Ecto neural progenitor cell (in vitro differentiated cells): ENCODE measurements at places on chromosomes 12 and 14.

GRCh38 chr12:68609998-68610369 is 715 bp upstream of the RAP1B start:
- no peak for DNase-seq

DNA sequence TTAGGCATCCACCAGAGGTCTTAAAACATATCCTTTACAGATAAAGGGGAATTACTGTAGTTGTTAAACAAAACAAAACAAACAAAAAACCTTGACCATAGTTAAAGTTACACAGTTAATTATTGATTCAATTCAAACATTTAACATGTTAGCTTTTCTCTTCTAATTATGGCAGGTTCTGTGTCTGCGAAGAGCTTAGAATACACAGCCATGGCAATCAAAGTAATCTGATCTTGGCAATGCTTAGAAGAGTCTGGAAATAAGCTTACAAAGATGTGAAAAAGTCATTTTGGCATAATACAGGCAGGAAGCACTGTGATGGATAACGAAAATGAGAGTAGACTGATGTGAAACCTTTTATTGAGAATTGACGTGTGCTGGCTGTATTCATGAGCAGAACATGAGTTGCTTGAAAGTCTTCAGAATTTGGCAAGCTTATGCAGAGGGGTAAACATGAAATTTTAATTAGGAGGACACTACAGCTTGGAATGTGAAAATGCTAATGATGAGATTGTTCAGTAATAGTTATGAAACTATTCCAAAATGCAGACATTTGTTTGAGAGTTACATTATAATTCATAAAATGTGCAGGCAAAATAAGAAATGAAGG is 629.6 kb downstream of the FSCB start:
- DNase-seq = no peak

DNA sequence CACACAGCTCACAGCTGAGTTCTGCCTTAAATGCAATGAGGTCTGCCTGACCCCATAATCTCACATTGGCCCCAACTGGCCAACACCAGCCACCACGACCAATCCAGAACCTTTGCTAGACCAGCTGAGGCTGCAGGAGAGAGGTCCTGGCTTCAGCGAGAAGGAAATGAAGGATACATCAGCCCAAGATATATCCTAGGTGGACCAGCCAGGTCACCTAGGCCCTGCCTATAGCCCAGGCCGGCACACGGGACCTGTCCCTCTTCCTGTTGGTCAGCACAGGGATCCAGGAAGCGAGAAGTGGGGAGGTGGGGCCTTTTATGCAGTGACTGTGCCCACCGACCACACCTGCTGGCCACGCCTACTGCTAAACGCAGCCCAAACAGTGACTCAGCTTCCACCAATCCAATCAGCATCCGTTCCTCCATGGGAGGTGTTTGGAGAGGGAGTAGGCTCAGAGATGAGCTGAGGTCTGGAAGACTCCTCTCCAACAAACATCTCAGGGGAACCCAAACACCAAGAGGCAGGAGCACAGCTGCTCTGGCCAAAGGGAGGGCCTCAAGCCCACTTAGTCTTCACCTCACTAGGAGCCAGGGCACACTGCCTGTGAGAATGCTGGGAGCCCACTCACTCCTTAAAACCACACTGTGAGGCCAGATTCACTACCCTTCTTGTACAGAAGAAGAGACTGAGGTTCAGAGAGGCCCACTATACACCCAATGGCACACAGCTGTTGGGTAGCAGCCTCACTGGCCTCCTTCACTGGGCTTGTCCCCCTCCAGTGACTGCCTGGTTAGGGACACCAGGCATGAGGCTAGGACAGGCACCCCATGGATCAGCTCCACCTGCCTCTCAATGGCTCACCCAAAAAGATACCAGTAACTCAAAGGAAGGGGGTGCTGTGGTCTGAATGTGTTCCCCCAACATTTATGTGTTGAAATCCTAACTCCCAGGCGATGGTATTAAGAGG is 51.3 kb upstream of the PPP2R5C start:
- DNase-seq = no peak

- DNase-seq = peak; percentile 62
Measured at GRCh38 chr14:36508418-36509068, 11.5 kb downstream of the NKX2-1 start.

DNA sequence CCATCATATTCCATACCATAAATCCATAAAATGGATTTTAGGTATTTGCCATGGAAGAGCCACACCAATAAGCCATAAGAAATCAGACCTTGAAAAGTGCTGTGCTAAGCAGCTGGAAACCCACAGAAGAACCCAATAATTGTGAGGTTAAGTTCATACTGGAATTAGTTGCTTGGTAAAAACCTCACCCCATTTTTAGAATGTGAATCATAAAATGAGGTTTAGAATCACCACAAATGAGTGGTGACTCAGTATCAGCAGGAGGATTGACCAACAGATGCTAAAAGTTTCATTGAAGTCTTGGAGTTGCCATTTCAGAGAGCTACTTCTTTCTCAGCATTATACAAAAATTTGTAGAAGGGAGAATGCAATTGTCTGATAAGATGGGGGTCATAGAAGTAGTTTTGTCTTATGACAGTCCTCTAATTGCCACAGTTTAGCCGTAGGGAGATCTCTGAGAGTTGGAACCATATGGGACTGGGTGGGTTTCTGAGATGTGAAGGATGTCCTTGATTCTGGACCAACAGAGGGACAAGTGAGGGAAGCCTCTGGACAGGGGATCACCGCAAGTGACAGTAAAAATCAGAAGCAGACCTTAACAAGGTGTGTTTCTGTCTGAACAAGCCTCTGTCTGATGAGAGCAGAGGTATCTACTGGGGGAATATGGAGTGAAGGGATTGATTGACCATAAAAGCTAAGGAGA is 1.4 kb upstream of the STON2 start:
- DNase-seq = no peak

- DNase-seq = no peak
Measured at GRCh38 chr14:69667938-69668335, 56.5 kb downstream of the SUSD6 start.

GRCh38 chr12:47943623-47944340 is 19.6 kb upstream of the TMEM106C start:
- DNase-seq = no peak

- no peak for DNase-seq
Measured at GRCh38 chr14:94960285-94961001, 190.5 kb upstream of the GSC start.

- no peak for DNase-seq
Measured at GRCh38 chr12:88237954-88238353, 95.8 kb downstream of the TMTC3 start.

- DNase-seq = no peak
Measured at GRCh38 chr12:118052324-118053070, 8.5 kb downstream of the WSB2 start.

GRCh38 chr12:113846883-113847755 is 119.0 kb downstream of the RBM19 start:
- DNase-seq = no peak

GRCh38 chr14:47846008-47846407 is 170.6 kb upstream of the MDGA2 start:
- no peak for DNase-seq

GRCh38 chr14:51432302-51432948 is 192.4 kb downstream of the TMX1 start:
- no peak for DNase-seq

DNA sequence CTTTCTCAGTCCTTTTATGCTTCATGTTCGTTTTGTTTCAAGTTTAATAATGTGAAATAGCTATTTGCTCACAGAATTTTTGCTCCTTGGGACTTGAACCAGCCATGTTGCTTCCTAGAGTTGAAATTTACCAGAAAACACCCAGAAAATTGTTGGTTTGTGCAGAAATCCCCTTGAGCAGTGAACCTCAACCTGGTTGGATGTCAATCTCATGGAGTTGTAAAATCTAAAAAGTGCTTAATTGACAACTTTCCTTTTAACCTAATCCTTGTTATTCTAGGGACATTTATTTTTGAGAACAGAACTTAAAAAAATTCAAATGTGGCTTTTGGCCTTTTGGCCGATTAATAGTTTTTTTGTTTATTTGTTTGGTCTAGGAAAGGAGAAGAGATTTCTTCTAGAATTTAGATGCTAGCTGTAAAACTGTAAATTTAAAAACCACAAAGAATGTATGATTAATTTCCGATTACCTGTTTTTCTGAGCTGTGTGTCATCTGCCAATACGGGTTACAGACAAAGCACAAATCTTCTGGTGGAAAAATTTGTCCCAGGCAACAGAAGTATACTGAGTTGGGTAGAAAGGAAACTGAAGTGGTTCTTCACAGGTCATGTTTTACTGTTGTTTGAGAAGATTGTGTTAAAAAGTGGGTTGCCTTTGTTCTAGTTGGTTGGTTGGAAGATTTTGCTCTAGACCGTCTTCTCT is 154.4 kb downstream of the FUT8 start:
- DNase-seq = no peak

DNA sequence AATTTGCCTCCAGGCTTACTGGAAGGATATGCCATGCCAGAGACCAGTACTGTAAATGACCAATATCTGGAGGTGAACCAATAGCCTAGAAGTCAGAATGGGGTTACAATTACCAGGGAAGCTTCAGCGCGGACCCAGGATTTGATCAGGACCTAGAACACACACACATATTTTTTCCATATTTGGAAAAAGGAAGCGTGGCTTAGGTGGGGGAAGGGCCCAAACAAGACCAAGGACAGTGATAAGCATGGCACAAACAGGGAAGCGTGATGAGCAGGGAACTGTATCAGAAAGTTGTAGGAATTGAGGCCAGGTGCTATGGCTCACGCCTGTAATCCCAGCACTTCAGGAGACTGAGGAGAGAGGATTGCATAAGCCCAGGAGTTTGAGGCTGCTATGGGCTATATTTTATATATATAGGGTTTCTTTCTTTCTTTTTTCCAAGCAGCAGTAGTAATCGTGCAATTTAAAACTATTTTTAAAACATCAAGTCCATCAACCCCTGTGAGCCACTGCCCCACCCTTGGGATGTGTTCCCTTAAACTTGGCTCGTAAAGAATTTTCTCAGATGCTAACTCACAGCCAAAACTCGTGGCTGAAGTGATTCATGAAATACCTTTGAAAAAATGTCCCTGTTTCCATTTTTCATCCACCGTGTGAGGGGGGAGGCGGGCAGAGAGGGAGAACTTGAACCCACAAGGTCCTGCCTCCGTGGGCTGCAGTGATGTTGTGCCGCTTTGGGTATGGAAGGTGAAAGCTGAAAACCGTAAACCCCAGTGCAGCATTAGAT is 16.7 kb downstream of the HRK start:
- no peak for DNase-seq

- DNase-seq = peak; percentile 46
Measured at GRCh38 chr12:109822416-109822815, 10.8 kb downstream of the TRPV4 start.

GRCh38 chr12:12941450-12942350 is 10.3 kb downstream of the GPRC5D start:
- no peak for DNase-seq

DNA sequence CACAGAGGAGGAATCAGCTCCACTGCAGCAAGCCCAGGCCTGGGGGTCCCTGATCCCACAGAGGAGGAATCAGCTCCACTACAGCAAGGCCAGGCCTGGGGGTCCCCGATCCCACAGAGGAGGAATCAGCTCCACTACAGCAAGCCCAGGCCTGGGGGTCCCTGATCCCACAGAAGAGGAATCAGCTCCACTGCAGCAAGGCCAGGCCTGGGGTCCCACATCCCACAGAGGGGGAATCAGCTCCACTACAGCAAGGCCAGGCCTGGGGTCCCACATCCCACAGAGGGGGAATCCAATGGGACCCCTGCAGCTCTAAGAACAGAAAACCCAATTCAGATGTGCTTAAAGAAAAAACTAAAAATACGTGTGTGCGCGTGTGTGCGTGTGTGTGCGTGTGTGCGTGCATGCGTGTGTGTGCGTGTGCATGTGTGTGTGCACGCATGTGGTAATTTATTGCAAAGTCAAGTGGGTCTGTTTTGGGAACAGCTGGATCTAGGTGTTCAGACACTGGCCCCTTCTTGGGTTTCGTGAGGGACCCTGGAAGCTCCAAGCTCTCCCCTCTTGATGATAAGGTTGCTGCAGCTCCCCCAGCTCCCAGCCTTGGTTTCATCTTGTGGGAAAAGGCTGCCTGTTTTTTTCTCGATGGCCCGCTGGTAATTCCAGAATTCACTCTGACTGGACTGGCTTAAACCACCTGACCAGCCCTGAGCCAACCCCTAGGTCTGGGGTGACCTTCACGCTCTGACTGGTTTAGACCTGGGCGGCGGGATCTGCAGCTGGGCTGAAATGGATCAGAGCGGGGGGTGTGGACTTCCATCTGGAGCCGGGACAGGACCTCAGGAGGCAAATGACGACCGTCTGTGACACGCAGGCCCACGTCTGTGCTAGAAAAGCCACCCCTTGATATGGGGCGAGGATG is 47.1 kb downstream of the GALNT9 start:
- DNase-seq = no peak

DNA sequence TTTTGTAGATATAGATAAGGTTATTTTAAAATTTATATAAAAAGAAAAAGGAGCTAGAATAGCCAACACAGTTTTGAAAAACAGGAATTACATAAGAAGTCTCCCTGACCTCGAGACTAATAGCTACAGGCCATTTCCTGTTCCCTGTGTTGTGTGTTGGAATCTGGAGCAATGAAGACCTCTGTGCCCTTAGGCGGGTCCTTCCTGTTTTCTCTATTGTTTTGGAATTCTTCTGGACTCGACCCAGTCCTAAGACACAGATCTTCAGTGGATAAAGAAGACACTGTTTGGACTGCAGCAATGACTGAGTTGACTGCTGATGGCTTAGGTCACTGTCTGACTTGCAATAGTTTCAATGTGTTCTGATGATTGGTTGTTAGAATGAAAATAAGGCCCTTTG is 26.2 kb downstream of the SNRPF start:
- no peak for DNase-seq

DNA sequence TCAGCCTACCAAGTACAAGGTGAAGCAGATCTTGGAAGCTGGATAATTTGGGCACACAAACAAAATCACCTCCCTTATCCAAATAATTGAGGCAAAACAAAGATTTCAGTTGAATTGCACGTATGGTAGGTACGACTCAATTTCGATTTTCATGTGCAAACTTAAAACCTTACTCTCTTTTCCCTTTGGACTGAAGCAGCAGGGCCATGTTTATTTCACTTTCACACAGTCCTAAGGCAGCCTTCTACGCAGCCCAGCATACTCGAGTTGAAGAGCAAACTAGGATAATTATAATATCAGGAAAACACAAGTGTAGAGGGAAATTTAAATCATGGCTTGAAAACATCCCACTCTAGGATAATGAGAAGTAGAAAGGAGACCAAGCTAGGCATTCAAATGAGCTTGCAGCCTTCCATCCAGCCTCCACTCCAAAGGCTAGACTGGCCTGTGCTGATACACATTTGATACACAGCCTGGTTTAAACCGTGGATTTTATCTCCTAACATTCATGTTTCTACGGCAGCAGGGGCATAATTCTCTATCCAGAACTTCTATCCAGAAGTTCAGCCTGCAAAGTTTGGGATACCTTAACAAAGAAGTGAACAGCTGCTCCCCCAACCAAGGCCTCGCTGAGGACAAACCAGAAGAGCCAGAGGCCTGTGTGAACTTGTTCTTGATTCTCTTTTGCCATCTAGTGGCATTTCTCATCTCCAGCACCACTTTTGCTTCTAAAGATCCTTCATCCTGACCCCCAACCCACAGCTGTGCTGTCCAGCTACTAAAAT is 2.4 kb upstream of the RNASE7 start:
- no peak for DNase-seq
